ENCODE measurements at places on chromosomes 2 and 18.

GRCh38 chr18:44818668-44819403 lies 138.1 kb downstream of the SETBP1 start:
- no peak for DNase-seq

DNA sequence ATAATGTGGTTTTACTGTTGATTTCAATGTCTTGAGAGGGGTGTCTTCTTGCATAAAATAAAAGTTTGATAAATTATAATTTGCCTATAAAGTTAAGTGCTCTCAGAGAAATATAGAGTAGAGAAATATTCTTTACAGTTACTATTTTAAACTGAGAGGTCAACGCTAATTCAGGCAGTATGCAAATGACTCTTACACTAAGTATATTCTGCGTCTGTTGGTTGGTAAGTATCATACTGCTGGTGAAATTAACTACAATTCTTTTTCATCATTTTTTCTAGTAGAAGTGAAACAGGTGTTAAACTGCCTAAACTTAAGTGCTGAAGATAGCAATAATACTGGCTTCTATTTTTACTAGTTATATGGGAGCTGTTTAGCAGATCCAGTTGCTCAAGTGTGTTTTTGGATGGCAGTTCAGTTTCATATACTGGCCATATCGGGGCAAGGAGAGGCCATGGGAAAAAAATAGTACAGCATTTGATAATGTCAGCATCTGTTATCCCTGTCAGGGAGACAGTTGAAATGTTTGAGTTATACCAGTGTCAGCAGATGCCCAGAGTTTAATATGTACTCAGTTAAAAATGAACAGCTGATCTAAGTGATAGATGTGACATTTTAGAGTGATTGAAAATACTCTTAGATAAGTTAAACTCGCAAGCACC lies 86.2 kb downstream of the MIB1 start:
- DNase-seq, result no peak

DNA sequence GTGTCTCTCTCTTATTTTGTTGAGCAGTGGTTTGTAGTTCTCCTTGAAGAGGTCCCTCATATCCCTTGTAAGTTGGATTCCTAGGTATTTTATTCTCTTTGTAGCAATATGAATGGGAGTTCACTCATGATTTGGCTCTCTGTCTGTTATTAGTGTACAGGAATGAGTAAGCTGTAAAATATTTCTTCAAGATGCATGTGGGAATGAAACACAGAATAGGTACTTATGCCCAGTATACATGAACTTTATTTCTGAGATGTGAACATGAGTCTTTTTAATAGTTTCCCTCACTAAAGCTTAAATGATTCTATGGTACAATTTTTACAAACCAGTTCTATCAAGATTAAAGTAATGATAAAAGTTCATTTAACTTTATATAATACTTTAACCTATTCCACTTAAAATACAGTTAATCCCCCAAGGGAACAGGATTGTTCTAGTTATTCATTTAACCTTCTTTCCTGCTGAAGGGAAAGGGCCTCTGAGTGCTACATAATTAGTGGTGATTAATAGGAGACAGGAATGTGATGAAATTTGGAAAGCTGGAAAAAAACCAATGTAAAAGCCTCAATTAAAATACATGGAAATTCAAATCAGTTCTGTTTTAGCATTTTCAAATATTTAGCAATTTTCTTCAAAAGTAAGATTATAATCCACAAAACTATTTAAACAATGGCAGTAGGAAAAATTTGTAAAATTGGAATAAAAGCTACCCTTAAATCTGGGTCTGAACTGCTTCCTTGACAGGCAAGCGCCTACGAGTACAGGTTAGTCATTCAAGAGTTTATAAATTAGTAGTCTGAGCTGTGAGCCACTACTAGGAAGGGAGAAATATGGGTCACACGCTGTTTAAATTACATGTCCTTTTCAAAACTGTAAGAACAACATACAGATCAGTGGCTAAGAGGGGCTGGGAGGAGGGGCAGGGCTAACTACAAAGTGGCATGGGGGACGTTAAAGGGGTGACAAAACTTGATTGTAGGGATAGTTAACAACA lies 28.9 kb downstream of the SPIRE1 start:
- no peak for DNase-seq

DNA sequence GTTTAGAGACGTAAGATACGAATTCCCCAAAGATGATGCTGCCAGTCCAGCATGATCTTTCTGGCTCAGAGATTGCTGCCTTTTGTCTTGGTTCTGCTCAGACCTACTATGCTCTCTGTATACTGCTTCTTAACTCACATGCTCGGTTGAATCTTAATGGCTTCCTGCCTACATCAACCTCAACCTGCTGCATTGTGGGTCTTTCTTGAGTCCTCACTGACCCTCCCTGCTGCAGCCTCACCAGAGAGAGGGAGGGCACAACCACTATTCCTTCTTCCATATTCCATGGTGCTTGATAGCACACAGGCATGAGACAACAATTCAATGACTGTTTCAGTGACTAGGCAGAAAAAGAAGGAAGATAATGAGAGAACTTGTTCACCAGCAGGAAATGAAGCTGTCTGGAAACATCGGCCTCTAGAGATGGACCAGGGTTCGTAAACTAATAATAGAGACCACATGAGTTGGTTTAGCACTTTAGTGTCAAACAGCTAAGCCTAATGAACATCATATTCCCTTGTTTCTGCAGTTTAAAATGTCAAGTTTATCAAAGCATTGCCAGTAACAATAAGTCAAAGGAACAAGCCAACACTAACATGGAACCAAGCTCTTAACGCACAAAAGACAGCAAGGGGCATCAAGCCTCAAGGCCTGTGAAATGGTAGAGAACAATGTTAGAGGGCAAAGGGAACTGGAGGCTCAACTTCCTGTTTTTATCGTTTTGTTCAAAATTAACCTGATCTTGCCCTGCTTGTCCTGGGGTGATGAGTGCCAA lies 333.9 kb downstream of the PDE11A start:
- DNase-seq, result no peak

- no peak for DNase-seq
Measured at GRCh38 chr2:38427936-38428335, 50.9 kb upstream of the ATL2 start.

- DNase-seq, result no peak
Measured at GRCh38 chr2:158357699-158358098, 98.9 kb downstream of the CCDC148 start.

DNA sequence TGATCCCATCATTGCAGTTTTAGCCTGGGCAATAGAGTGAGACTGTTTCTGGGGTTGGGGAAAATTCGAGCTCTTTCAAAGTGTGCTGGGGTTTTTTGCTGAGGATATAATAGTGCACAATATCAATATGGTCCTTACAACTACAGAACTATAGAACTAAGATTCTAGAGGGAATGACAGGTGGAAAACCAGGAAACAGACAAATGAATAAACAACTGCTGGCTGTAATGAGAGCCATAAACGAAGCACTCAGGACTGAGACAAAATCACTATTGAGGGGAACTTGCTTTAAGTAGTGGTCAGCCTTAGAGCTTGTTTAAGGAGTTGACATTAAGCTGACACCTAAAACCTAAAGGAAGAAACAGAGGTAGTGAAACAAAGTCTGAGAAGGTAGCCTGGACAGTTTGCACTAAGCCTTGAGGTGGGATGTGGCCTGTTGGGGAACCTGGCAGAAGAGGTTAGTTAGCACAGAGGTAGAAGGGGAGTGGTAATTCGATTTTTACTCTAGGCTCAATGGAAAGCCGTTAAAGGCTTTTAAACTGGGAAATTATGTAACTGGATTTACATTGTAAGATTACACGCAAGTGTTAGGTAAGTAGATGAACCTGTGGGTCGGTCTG lies 33.8 kb downstream of the LCLAT1 start:
- DNase-seq, result no peak

GRCh38 chr2:42009657-42010580 lies 37.9 kb upstream of the PKDCC start:
- no peak for DNase-seq

- DNase-seq, result no peak
Measured at GRCh38 chr18:23798249-23798648, 109.0 kb downstream of the LAMA3 start.

GRCh38 chr18:56575819-56576663 lies 62.4 kb downstream of the TXNL1 start:
- DNase-seq, result no peak

GRCh38 chr2:72914589-72915319 lies 2.6 kb upstream of the EMX1 start:
- DNase-seq, result no peak

GRCh38 chr2:208686665-208687064 lies 280.1 kb downstream of the PTH2R start:
- no peak for DNase-seq

DNA sequence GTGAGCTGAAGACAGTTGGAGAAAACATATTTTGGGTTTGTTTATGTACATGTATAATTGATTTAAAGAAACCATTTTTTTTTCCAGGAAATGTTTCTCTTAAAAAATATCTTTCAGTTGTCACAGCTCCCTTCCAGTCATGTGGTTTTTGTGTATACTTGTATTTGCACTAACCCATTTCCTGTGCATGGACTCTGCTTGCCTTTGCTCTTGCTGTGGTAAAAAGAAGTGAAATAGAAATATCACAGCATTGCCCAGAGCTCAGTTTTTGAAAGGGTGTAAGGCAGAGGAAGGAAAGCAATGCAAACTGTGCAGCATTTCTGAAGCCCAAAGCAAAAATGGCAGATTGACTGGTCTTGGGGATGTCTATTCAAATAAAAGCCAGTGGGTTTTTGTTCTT lies 10.4 kb upstream of the DOCK10 start:
- DNase-seq, result peak; percentile 20

GRCh38 chr2:227360351-227360750 lies 18.8 kb downstream of the TM4SF20 start:
- no peak for DNase-seq

GRCh38 chr18:48855422-48856377 lies 95.1 kb downstream of the SMAD7 start:
- DNase-seq, result no peak
